ENCODE measurements at places on chromosomes 7 and 10.
A peak's percentile ranks its signal among the peaks of the same experiment; 100 is the strongest.

DNA sequence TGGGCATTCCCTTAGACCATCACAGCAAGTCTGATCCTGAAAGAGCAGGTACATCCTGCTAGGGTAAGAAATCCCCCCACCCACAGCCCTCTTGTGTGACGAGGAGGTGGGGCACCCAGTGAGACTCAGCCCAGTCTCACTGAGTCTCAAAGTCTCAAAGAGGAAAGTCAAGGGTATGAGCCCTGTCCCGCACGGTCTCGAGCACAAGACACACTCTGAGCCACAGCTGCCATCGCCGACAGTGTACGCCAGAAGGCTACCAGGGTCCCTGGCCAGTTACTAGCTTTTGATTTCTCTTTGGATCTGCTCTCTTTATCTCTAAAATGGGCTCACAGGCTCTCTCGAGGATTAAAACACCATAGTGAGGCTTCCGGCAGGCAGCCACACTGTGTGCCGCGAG, 190.2 kb downstream of the TNS3 start:
- no peak for DNase-seq

DNA sequence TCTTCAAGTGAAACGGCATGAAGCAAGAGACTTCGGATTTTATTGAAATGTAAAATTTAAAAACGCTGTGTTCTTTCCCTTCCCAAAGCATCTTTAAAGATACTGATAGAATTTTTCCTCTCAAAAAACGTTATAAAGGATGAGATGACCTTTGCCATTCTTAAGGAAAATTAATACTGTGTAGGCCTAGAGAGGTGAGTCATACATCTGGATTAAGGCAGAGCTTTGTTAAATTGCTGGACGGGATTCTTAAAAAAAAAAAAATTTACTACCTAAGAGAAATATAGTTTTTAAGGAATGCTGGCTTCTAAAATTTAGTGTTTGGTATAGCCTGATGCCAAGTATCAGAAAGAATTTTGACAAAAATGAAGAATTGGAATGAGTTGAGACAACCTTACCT, 6.3 kb upstream of the HBP1 start:
- DNase-seq: no peak

DNA sequence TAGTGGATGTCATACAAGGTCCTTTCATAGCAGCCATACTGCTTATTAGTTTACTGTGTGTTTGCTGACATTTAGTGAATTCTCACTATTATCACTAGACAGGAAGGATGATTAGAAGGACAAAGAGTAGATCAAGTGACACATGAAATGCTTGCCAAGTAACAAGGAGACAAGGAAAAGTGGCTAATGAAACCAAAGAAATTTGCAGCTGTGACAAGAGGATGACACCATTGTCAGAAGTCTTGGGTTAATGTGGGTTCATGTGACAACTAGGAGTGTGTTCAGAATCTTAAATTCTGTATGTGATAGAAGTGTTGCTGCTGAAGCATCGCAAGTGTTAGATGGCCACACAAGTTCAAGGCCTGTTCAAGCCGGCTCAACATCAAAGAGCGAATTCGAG, 40.8 kb upstream of the FAM180A start:
- DNase-seq: no peak

- no peak for DNase-seq
Measured at GRCh38 chr10:95872158-95872711, 35.5 kb upstream of the CC2D2B start.

DNA sequence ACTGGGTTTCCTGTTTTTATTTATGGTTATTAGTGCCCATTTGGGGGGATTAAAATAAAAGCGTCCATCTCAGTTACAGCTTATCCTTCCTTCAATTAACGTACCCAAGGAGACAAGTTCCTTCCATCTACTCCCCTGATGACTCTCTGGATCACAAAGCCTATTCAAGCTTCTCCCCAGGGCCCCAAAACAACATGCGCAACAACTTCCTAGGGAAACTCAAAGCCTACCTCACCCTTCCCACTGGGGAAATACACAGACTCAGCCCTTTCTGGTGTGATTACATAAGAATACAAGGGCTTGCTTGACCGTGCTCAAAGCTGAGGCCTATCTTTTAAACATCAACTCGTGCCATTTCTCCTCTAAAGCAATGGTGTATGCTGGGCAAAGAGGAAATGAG, 112.4 kb downstream of the CDK6 start:
- DNase-seq: no peak

GRCh38 chr10:944034-944831, 12.7 kb upstream of the LARP4B start:
- DNase-seq: no peak

DNA sequence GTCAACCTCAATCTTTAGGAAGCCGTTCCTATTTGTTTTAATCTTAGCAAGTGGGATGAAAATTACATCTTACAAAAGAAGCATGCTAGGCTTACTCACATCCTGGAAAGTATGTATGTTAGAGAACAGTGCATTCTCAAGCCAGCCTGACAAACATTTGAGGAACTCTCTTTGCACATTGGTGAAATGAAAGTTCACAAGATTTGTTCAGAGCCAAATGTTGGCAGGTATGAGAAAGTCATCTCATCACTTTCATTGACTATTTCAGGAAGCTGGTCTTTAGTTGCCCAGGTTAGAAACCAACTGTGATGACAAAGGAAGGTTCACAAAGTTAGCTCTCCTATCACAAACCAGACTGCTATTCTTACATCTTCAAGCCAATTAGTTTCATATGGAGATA, 57.1 kb downstream of the ABCB1 start:
- DNase-seq: no peak

GRCh38 chr10:78890506-78890905, 178.3 kb upstream of the ZMIZ1 start:
- no peak for DNase-seq

GRCh38 chr7:18317941-18318340, 177.6 kb upstream of the HDAC9 start:
- DNase-seq: no peak

- no peak for DNase-seq
Measured at GRCh38 chr10:80771902-80772555, 234.3 kb downstream of the SH2D4B start.

DNA sequence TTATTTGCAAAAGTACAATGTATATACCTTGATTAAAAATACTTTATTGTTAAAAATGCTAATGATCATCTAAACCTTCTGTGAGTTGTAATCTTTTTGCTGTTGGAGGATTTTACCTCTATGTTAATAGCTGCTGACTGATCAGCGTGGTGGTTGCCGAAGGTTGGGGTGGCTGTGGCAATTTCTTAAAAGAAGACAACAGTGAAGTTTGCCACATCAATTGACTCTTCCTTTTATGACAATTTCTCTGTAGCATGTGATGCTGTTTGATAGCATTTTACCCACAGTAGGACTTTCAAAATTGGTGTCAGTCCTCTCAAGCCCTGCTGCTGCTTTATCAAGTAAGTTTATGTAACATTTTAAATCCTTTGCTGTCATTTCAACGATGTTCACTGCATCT, 16.9 kb upstream of the ENTPD1 start:
- no peak for DNase-seq

- no peak for DNase-seq
Measured at GRCh38 chr7:472640-472957, 47.0 kb downstream of the PDGFA start.

DNA sequence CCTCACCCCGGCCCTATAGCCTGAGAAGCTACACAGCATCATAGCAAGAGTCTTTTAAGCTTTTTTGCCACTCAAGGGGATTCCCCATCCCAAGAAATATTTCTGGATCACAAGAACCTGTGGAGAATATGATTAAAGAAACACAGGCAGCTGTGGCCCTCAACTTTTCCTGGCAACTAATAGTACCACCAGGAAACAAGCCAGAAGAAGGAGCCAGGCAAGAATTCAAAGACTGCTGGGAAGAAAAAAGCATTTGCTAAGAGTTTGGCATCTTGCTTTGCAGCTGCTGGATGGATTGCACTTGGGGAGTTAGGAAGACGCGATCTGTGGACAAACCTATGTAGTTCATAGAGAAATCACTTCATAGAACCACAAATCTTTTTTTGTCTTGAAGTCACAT, 437.8 kb downstream of the PLXDC2 start:
- no peak for DNase-seq

GRCh38 chr7:2680792-2681490, 7.1 kb upstream of the AMZ1 start:
- DNase-seq: peak; percentile 47

- DNase-seq: no peak
Measured at GRCh38 chr7:39609935-39610263, 13.5 kb upstream of the RALA start.

- no peak for DNase-seq
Measured at GRCh38 chr10:124903111-124903510, 38.8 kb upstream of the ZRANB1 start.

- no peak for DNase-seq
Measured at GRCh38 chr10:97220355-97220754, 34.6 kb upstream of the SLIT1 start.

- DNase-seq: peak; percentile 69
Measured at GRCh38 chr7:25093268-25093826, 31.7 kb downstream of the CYCS start.

GRCh38 chr7:7861211-7861633, 107.4 kb upstream of the GLCCI1 start:
- no peak for DNase-seq

GRCh38 chr10:13327534-13327933, 20.6 kb downstream of the SEPHS1 start:
- no peak for DNase-seq

- no peak for DNase-seq
Measured at GRCh38 chr10:100232101-100232500, 2.7 kb upstream of the CHUK start.

DNA sequence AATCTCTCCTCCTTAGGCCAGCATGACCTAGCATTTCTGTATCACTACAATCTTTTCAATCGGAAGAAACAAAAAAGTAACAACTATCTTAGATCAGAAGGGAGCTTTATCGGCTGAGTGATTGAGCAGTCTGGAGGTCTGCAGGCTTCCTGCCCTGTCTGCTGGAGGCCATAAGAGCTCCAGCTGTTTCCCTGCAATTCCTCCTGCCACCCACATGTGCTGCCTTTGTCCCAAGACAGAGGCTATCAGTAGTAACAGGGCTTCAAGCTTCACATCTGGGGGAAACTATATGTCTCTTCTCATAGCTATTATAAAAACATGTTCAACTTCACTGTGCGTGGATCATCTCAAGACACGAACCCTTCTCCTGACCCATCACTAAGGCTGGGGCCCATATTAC, 70.1 kb upstream of the VWC2 start:
- DNase-seq: no peak

DNA sequence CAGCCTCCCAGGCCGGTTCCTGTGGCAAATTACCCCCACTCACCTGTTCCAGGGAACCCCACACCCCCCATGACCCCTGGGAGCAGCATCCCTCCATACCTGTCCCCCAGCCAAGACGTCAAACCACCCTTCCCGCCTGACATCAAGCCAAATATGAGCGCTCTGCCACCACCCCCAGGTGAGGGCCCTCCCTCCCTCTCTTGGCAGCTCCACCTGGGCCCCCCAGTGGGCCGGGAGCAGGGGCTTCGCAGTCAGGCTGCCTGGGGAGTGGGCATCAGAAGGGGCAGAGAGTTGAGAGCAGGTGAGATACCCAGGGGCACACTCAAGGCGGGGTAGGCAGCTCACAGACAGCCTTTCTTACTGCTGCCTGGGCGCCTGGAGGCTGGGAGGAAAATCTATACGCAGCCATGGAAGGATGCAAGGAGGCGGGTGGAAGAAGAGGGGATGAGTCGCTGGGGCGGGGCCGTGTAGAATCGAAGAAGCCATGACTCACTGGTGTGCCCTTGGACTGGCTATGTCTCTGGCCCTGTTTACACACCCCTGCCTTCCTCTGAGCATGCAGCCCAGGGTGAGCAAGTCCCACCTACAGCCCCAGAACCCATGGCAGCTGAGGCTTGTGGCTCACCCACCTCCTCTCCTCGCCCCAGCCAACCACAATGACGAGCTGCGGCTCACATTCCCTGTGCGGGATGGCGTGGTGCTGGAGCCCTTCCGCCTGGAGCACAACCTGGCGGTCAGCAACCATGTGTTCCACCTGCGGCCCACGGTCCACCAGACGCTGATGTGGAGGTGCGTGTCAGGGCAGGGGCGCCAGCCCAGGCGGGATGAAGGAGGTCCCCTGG, 48.6 kb upstream of the PPIF start:
- no peak for DNase-seq

DNA sequence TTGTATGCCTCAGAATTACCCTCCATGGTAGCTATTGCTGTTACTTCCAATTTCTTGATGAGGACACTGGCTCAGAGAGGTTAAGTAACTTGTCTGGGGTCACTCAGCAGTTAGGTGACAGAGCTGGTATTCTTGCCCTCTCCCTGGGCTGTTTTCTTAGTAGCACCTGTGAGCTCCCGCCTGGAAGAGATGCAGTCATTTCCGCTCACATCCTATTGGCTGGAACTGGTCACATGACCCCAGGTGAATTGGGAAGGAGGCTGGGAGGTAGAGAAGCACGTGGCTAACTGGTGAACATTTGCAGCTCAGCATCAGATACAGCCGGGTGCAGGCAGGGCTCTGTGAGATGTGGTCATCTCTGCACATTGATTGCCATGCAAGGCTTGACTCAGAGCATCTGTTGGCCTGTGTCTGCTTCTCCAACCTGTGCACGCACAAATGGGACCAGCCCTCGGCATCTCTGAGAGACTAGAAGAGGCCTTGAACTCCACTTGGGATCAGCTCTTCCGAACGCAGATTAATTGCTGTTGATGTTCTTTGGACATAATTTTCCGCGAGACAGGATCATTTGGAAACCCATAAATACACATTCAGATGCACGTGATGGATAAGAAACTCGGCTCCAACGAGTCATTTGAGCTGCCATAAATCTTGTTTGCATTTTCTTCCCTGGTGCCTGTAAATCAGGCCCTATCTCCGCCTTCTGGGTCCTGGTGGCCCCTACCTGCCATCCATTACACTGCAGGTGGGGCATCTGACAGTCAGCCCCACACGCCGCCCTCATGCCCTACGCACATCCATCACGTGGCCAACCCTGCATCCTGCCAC, 42.8 kb downstream of the MYL10 start:
- DNase-seq: no peak

DNA sequence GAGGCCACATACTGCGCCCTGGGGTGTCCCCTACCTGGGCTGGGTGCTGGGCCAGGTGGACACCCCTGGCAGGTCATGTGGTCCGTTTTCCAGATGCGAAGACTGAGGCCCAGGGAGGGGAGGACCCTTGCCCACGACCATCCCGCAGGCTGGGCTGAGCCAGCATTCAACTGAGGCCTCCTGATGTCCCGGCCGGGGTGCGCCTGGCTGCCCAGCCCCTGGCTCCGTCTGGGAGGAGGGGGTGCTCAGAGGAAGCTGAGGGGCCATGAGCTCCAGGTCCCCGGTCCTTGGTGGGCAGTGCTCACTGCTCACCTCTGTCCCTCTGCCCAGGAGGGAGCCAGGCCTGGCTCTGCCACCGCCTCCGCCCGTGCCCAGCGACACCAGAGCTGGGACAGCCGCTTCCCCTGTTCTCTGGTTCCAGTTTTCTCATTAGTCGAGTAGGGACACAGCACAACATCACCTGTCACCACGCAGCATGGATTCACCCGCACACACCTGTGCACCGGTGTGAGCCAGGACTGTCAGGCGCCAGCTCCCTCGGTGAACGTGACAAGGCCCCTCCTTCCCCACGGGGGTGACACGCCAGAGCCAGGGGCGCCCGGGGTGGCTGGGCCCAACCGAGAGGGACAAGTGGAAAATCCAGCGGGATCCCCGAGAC, 139.7 kb downstream of the ELFN1 start:
- no peak for DNase-seq

GRCh38 chr7:14673202-14673601, 229.3 kb downstream of the DGKB start:
- DNase-seq: no peak

Measured in effector memory CD8-positive, alpha-beta T cell (primary cell).